Fibroblast of skin of right quadriceps (primary cell): ENCODE measurements at places on chromosomes 16 and 17.

GRCh38 chr17:71237903-71238538, 882.8 kb upstream of the SOX9 start:
- DNase-seq, result peak; percentile 58

GRCh38 chr16:67115639-67116038, 5.9 kb downstream of the PHAF1 start:
- peak; percentile 90 for DNase-seq

GRCh38 chr16:84465154-84465553, 39.3 kb downstream of the MEAK7 start:
- no peak for DNase-seq

- DNase-seq, result no peak
These were observed 134.7 kb downstream of the KCNJ12 start for GRCh38 chr17:21510686-21511362.

- DNase-seq, result no peak
These were observed 8.2 kb upstream of the ZP2 start for GRCh38 chr16:21219551-21219950.

GRCh38 chr16:22035153-22035552, 27.2 kb downstream of the MOSMO start:
- DNase-seq, result no peak

DNA sequence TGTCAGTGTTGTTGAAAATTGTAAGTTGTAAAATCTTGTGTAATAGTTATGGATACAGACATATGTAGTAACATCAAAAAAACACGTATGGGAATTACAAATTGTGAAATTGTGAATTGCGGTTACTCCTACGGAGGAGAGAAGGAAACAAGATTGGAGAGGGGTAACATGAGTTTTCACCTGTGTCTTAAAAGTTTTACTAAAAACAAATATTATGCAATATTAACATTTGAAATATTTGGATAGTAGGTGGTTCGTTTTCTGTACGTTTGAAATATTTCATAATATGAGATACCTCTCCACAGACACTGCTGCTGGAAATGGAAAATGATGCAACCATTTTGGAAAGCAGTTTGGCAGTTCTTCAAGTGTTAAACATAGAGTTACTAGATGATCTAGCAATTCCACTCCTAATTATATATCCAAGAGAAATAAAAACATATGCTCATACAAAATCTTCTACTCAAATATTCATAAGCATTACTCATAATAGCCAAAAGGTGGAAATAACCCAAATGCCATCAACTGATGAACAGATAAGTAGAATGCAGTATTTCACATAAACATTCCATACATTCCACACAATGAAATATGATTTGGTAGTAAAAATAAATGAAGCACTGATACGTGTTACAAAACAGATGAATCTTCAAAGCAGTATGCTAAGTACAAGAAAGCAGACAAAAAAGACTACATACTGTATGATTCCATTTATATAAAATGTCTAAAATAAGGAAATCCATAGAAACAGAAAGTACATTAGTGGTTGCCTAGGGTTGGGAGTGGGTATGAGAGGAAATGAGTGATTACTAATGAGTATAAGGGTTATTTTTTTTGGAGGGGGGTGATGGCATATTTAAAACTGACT, 40.7 kb upstream of the ABCA10 start:
- DNase-seq, result peak; percentile 92

DNA sequence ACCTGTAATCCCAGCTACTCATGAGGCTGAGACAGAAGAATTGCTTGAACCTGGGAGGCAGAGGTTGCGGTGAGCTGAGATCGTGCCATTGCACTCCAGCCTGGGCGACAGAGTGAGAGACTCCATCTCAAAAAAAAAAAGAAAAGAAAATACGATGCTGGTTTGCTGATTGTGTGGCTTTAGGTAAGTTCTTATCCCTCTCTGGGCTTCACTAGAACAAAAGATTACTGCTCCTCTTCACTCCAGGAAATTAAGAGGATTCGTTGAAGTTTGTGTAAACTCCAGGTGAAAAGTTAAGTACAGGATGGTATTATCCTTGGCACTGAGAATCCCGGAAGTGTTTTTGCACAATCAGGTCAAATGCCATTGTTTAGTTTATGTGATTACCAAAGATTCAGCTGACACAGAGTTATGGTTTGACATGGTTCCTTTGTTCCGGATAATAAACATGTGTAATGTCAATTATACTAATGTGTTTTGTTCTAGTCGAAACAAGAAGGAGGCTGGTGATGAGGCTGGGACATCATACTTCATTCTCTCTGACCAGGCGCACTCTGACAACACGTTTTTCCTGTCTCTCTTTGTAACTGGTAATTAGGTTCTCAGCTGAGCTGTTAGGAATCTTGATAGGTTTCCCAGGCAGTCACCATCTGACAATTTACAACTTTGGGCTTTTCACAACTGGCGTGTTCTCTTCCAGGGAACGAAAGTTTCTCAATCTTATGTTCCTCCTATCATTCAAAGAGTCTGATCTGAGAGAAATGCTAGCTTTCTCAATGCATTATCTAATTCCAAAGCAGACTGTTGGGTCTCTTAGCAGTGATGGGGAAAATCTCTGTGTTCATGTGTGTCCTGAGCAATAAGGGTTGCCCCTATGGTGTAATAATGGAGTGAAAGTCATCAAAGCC, 10.8 kb upstream of the TAOK1 start:
- peak; percentile 5 for DNase-seq

GRCh38 chr17:36072431-36073121, 8.5 kb downstream of the CCL18 start:
- DNase-seq, result peak; percentile 12

- no peak for DNase-seq
These were observed at the start of gene MARCHF10 for GRCh38 chr17:62807812-62808575. MARCHF10 (minus strand) TSS chr17:62808314; CDS start chr17:62801735, 6,579 bp downstream.

- no peak for DNase-seq
These were observed 7.6 kb downstream of the CDH16 start for GRCh38 chr16:66911112-66911511.

DNA sequence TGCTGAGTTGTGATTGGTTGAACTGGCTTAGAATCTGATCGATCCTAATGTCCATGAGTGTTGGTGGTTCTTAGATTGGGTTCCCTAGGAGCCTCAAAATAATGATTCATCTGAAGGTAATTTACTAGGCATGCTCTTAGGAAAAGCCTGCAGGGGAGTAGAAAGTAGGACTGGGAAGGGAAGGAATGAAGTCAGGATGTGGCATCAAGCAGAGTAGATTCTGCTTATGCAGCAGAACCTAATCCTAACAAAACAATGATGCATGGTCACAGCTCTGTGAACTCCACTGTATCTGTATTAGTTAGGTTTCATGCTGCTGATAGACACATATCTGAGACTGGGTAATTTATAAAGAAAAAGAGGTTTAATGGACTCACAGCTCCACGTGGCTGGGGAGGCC, 132.5 kb downstream of the HS3ST2 start:
- DNase-seq, result no peak

DNA sequence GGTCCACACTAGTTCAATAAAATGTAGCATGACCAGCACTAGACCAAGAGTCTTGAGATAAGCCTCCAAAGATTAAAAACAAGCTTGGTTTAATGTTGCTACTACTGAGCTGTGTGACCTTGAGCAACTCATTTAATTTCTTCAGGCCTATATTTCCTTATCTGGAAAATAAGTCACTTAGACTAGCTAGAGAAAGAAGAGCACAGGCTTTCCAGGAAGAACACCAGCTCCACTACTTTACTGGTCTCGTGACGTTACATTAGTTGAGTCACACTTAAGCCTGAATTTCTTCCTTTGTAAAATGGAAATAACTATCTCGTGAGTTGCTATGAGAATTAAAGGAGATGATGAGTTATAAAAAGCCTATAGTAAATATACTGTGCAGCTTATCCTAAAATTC, 5.4 kb downstream of the HELZ start:
- peak; percentile 76 for DNase-seq

- peak; percentile 43 for DNase-seq
These were observed 88.5 kb downstream of the HELZ start for GRCh38 chr17:67156269-67157199.

DNA sequence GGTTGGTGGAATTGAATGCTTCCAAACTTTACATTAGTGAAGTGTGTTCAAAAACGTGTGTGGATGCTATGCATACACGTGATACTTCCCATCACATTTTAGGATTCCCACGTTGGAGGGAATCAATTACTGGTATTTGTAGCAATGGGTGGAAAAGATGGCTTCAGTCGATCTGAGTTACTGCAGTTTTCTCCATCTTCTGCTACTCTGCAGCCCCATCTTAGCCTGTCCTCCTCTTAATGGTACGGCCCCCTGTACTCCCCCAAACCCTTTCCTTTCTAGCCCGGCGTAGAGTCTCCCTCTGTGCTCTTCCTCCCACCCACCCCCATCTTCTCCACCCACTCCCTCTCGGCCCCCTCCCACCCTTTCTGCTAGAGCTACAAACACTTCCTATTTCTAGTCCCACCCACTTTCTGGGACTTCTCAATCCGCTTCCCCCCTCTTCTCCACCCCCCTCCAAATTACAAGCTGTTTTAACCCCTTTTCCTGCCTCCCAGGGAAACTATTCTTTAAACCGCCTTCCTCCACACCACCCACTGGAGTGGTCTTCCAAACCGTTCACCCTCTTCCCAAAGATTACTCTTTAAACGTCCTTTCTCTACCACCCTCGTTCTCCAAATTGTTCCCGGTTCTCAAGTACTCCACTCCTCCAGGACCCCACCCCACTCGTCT, 1.1 kb downstream of the CHTF8 start:
- DNase-seq, result peak; percentile 44

DNA sequence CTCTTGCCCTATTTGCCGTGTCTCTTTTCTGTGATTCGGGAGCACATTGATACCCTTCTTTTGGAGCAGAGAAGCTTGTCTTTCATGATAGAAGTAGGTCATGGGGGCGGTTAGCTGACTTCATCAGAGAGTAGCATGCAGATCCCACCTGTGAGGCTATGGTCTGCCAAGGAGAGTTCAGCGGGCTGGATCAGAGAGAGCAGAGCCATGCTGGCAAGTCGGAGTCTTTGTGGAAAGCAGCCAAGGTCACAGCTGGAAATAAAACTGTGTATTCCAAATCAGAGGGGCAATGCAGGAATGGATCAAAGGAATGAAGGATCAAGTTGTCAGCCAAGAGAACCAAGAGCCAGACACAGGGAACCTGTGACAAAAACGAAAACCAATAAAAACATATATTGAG, 595.9 kb downstream of the WWOX start:
- no peak for DNase-seq

DNA sequence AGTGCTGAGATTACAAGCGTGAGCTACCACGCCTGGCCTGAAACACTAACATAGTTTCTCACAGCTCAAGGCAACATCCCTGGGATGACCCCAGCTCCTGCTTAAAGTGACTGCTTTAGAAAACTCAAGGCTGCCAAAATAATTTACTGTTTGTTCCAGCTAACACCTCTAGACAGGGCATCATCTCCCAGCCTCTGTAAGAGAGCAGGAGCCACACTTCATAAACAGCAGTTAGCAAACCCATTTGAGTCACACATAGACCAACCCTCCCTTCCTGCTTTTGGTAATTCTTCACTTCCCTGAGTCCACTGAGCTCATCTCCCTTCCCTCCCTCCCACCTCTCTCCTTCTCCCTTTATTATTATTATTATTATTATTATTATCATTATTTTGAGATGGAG, 201.3 kb downstream of the XYLT1 start:
- DNase-seq, result peak; percentile 40

- DNase-seq, result peak; percentile 43
These were observed 36.0 kb downstream of the TMEM235 start for GRCh38 chr17:78267253-78268073.

DNA sequence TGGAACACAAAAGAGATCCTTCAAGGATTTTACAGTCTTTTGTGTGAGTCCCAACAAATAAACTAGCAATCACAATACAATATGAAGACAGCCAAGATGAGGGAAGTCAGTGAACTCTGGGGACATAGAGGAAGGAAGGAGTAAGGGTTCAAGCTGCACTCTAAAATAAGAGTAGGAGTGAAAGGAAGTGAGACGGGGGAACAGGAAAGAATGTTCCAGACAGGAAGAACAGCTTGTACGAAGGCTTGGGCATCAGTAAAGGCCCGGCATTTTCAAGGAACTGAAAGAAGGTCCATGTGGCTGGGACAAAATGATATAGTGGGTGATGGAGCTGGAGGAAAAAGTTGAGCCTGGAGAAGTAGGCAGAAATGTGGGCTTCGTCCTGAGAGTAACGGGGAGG, 4.5 kb downstream of the CCL17 start:
- DNase-seq, result no peak
